ENCODE measurements at places on chromosomes 3 and 15. TPM values are rescaled to one million over a fixed set of nuclear protein-coding genes. Genes with fewer than 3 reads are reported as not detected.

Gene RPL15
- 2,710 TPM for total RNA-seq

Gene TP53BP1
- 53.9 TPM for total RNA-seq

Gene PLSCR4
- not detected for total RNA-seq

DNA sequence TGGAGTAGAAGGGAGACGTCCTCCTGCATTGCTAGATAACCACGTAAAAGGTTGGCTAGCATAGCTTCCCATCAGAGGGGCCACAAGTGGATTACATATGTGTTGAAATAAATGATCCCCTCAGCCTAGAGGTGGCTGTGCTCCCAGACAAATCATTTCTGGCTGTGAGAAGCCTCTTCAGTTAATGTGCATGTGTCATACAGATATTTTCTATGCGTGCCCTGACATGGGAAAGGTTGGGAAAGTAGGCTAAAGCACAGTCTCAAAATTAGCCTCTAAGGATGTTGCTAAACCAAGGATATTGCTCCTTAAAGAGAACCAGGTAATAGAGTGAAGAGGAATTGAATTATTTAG is 17.8 kb downstream of the USP3 start:
- peaks cover 92% of the 10 kb centered on the region for H3K4me1 ChIP-seq
- no peak overlapping the region for H3K4me3 ChIP-seq
- no peak overlapping the region for H3K27ac ChIP-seq

DNA sequence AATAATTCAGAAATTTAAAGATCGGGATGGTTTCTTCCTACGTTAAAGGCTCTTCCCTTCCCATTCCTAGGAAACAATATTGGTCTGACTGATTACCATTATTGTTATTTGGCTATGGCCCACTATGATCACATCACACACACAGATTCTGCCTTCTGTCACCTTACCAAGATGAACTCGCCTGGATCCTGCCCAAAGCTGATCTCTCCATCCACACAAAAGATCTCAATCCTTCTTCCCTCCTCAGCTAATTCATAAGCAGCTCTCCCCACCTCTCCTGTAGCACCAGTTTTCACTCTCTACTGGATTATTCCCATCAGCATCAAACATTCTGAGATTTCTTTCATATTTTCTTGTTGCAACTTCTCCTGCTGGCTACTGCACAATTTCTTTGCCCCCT is 25.0 kb downstream of the PLCL2 start:
- H3K27ac ChIP-seq, result peak overlapping the region; percentile 51
- H3K4me1 ChIP-seq, result peaks cover 80% of the 10 kb centered on the region
- no peaks in the 10 kb centered on the region for H3K27me3 ChIP-seq
- peaks cover 3% of the 10 kb centered on the region for H3K36me3 ChIP-seq

DNA sequence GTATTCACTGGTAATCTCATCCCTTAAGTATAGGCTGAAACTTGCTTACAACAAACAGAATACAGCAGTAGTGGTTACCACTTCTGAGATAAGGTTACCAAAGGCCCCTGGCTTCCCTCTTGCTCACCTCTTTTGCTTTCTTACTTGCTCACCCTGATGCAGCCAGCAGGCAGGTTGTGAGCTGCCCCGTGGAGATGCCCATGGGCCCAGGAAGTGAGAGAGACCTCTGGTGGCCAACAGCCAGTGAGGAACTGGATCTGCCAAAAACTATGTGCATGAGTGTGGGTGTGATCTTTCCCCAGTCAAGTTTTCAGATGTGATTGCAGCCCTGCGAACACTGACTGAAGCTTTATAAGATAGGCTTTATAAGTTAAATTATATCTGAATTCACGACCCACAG is 48.7 kb downstream of the NMNAT3 start:
- DNase-seq, result no peak
- no peak overlapping the region for H3K4me3 ChIP-seq
- H3K27ac ChIP-seq, result no peak overlapping the region
- H3K36me3 ChIP-seq, result no peaks in the 10 kb centered on the region
- no peaks in the 10 kb centered on the region for H3K4me1 ChIP-seq

- no peak overlapping the region for H3K27ac ChIP-seq
- peaks cover 2% of the 10 kb centered on the region for H3K27me3 ChIP-seq
- no peak for DNase-seq
- H3K4me1 ChIP-seq, result no peaks in the 10 kb centered on the region
These were observed 2.9 kb downstream of the USP50 start for GRCh38 chr15:50543556-50543955.

DNA sequence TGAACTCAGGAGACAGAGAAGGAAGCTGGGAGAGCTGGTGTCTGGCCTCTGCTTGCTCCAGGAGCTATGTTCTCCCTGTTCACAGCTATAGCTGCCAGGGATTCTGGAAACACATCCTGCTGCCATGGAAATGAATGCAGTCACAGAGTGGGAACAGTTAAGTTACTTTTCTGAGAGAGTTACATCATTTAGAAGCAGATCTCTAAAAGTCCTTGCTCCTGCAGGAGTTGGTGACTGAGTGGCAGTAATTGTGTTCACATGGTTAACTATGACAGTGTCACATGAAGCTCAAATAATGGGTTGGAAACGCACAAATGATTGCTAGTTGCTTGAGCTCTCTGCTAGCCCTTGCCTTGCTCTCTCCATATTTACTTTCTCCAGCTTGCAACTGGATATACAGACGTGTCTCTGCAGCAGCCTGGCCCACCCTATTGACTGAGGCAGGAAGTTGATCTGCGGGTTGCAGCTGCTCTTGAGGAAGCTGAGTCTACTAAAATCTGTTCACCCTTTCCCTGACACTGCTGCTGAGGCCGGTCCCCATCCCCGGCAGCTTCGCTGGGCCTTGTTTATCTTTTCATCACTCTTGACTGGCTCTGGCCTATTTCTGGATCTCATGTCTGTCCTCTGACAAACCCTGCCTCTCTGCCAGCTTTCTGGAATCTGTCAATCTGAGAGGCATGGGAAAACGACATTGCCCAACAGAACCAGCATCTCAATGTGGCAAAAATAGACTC is 16.7 kb upstream of the ISLR start:
- H3K27me3 ChIP-seq, result peaks cover 31% of the 10 kb centered on the region
- H3K27ac ChIP-seq, result no peak overlapping the region
- no peaks in the 10 kb centered on the region for H3K36me3 ChIP-seq
- peaks cover 7% of the 10 kb centered on the region for H3K4me1 ChIP-seq
- H3K4me3 ChIP-seq, result no peak overlapping the region
- DNase-seq, result no peak
